ENCODE measurements at places on chromosomes 16 and 17. TPM values are rescaled to one million over a fixed set of nuclear protein-coding genes. Genes with fewer than 3 reads are reported as not detected.

- DNase-seq = no peak
Observed at GRCh38 chr17:6352801-6353560, 81.9 kb downstream of the AIPL1 start.

DNA sequence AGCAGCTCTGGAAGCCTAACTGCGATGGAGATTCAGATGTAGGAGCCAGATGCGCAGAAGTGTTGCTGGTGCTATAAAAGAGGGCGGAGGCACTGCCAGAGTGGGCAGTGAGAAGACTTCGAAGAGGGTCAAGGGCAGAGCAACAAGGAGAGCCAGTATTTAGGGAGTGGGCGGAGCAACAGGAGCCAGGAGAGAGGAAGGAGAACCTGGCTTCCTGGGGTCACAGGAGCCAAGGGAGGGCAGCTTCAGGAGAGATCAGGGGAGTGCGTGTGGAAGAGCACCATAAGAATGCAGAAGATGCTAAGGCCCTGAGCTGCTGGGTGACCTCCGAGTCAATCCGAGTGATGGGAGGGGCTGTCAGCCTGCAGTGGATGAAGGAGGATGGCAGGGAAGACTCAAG lies 14.4 kb upstream of the MRPS23 start:
- DNase-seq = no peak

Gene CCL2
- total RNA-seq = 34.1 TPM

DNA sequence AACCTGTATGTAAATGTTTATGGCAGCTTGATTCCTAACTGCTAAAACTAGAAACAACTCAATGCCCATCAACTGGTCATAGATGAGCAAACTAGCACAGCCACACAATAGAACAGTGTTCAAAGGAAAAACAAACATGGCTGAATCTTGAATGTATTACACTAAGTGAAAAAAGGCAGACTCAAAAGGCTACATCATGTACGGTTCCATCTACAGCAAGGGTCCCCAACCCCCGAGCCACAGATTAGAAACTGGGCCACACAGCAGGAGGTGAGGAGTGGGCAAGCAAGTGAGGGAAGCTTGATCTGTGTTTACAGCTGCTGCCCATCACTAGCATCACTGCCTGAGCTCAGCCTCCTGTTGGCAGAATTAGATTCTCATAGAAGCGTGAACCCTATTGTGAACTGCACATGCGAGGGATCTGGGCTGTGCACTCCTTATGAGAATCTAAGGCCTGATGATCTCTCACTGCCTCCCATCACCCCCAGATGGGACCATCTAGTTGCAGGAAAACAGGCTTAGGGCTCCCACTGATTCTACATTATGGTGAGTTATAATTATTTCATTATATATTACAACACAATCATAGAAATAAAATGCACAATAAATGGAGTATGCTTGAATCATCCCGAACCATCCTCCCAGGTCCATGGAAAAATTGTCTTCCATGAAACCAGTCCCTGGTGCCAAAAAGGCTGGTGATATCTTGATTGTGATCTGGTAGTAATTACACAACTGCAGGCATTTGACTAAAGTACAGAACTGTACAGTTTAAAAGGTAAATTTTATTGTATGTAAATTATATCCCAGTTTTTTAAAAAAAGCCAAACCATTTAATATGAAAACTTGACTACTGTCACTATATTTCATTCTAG lies 7.7 kb downstream of the CEP20 start:
- DNase-seq = no peak

GRCh38 chr16:85192238-85193114 lies 80.2 kb upstream of the CIBAR2 start:
- DNase-seq = no peak

DNA sequence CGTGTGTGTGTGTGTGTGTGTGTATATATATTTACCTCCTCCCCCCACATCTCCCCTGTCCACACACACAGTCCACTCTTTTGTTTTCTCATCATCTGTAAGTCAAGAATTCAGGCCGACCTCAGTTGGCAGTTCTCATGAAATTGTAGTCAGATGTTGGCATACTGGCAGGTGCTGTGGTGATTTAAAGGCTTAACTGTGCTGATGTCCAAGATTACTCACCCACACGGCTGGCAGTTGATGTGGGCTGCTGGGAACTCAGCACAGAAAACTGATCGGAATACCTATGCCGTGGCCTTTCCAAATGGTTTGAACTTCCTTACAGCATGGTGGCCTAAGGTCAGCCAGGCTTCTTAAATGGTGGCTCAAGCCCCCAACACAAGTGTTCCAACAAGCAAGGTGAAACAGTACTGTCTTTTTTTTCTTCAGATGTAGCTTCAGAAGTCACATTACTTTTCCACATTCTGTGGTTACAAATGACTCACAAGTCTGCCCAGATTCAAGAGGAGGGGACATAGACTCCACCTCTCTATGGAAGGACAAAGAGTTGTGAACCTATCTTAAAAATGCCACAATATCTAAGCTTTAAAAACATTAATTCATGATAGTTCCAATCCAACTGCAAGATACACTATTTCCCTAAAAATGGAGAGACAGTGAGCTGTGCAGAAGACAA lies 198.5 kb upstream of the HS3ST4 start:
- DNase-seq = no peak

Gene EPX
- not detected for total RNA-seq

Gene TNFRSF13B
- total RNA-seq = 0.27 TPM

Gene TXNL4B
- total RNA-seq = 14.4 TPM

- DNase-seq = no peak
Observed at GRCh38 chr17:75652934-75653549, 13.9 kb downstream of the RECQL5 start.

GRCh38 chr16:89034971-89035668 lies 58.1 kb upstream of the CBFA2T3 start:
- DNase-seq = no peak

GRCh38 chr17:50787106-50787505 lies 19.8 kb upstream of the ANKRD40CL start:
- no peak for DNase-seq

DNA sequence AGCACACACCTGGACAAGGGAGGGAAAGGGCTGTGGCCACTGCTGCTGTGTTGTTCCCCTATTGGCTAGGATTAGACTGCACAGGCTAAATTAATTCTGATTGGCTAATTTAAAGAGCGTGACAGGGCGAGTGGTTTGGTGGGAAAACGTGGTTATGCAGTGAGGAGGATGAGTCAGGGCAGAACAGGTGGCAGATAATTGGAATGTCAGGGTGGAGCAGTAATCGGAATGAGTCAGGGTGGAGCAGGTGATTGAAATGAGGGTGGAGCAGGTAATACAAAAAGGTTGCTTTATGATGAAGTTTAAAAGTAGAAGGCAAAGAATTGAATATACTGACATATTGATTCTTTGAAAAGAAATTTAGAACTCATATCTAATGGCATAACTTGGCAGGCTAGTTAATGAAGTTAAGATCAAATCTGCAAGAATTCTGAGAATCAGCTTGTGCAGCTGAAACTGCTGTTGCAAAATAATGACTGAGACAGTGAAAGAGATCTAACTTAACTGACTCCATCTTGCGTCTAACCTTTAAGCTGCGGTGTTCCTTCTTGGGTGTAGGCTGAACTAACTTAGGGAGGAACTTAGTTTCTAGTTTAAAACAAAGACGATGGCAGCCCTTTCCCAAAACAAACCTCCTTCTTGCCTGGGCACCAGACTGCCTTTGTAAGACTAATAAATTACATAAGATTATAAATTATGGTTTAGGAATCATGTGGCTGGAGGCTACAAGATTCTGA lies 174.3 kb downstream of the UTP18 start:
- DNase-seq = no peak

DNA sequence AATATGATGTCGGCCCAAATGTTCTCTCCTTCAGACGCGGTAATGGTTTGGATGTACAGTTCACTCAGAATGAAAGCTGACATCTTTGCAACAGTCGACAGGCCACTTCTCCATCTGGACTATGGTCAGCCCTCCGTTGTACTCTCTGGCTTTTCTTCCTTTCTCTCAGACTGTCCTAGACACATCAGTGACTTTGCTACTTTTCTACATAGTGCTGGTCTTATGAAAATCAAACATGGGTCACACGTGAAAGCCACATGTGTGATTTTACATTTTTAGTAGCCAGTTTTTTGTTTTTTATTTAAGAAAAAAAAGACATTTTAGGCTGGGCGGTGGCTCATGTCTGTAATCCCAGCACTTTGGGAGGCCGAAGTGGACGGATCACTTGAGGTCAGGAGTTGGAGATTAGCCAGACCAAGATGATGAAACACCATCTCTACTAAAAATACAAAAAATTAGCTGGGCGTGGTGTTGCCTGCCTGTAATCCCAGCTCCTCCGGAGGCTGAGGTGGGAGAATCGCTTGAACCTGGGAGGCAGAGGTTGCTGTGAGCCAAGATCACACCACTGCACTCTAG lies 644.1 kb downstream of the KCNJ2 start:
- no peak for DNase-seq

Gene TENT4B
- total RNA-seq = 12.8 TPM

DNA sequence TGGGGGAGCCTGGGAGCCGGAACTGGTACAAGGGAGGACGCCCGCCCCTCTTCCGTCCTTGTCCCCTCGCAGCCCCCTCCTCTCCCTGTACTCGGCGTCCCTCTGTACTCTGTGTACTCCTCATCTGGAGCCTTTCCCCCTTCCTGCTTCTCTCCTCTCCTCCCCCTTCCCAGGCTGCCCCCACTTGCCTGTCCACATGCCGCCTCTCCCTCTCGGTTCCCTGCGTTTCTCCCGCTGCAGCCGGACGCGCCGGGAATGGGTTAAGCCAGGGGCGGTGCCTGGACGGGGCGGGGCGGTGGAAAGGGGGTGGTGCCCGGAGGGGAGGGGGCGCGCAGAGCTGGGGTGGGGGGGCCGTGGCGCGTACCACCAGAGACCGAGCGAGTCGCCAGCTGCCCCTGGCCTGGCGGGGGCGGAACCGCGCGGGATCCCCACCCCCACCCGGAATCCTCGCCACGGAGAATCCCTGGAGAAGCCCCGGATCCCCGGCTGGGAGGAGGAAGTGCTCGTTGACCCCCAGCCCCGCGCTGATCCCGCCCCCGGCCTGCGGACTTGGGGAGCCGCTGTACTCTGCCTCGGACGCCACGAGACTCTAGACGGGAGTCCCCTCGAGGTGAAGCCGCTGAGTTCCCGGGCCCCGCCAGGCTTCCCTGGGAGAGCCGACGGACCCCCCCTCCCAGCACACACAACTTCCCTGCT lies 22.6 kb downstream of the GJD3 start:
- DNase-seq = peak; percentile 86

Gene CCL8
- total RNA-seq = 1.6 TPM

Gene COX6A2
- total RNA-seq = not detected

DNA sequence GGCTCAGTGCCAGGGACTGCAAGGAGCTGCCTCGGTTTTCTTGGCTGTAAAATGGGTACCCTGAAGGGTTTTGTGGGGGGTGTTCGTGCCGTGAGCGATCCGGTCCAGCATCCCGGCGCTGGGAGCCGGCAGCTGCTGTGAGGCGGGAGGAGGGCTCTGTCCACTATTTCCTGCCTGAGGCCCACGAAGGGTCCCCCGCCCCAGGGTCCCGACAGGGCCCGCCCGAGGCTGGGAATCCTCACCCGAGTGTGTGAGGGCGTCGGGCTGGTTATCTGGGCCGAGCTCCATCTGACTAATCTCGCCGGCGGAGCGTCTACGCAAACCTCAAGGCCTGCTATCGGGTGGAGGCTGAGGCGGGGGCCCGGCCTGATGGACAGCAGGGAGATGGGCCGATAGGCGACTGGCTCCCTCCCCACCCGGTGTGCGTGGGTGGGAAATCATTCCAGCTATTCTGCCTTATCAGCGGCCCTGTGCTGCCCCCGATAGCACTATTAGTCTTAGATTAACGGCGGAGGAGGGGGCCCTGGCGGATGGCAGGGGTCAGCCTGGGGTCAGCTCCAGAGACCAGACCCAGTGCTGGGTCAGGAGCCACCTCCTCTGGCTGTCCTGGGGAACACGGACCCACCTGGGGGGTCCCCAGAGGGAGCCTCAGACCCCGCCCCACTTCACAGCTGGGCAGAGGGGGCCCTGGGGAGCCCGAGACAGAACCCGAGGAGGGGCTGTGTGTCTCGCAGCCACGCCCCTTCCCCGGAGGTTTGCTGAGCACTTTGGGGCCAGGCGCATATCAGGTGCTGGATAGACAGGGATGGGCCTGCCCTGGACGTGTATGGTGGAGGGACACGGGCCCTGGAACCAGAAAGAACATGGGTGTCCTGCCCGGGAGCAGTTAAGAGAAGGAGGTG lies 44.7 kb downstream of the ZFPM1 start:
- no peak for DNase-seq

Gene CLDN6
- not detected for total RNA-seq

Gene OTOP2
- total RNA-seq = not detected

- no peak for DNase-seq
Observed at GRCh38 chr17:32518646-32519227, 31.9 kb downstream of the CDK5R1 start.

- no peak for DNase-seq
Observed at GRCh38 chr16:26442321-26442720, 624.4 kb upstream of the C16orf82 start.

DNA sequence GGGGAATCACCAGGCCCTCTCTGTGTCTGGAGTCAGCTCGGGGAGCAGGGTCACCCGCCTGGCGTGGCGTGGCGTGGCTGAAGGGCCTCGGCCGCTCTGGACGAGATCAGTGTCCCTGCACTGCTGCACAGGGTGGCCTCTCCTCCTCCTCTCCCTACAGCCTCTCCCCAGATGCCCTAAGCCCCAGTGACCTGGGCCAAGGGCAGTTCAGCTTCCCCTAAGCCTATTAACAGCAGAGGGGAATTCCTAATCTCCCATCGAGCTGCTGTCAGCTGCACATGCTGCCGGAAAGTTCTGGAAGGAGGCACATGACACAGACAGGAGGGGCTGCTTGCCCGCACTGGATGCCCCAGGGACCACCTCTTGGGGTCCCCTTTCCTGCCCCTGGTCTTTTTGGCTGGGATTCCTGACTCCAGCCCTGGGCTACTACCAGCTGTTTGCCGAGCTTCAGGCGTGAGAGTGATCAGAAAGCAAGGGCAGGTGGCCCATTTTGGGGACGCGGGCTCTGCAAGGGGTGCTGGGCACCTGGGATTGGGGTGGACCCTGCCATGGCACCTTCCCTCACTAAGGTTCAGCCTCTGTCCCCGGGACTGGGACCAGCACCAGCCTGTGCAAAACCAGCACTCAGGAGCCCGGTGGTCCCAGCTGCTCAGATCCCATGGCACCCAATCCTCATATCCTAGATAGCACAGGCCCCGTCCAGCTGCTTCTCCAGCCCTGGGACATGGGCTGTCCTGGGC lies 794 bp downstream of the PDE6G start:
- DNase-seq = no peak

DNA sequence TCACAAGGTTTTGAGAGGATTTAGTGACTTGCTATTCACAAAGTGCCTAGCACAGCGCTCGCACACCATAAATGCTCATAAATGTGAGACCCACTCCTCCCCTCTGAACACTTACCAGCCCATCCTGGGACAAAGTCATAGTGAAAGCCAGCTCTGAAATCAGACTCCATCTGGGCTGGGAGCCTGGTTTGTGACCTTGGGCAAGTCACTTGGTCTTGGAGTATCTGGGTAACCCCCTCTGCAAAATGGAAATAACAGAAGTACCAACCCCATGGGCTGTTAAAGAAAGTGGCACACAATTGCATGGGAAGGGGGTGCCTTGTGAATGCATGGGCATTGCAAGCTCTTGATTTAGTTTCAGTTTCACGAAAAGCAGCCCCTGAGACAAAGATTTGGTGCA lies 104.7 kb upstream of the CDH5 start:
- no peak for DNase-seq

All from lower lobe of right lung (tissue), 2 donors.